NCI-H2171 treated with DMSO at 0.1 percent for 48 hours (cell line): ENCODE measurements at places on chromosomes 1 and 21.

DNA sequence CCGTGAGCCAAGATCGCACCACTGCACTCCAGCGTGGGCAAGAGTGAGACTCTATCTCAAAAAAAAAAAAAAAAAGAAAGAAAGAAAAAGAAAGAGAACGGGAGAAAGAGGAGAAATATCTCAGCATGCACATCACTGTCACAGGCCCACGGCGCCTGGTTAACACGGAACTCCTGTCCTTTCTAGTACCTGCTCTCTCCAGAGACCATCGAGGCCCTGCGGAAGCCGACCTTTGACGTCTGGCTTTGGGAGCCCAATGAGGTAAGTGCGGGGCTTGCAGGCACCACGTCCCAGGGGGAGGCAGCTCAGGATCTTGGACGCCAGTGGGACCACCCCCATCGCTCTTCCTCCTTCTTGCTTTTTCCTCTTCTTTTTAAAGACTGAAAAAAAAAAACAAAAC, 100.4 kb downstream of the PDE9A start:
- DNase-seq, result no peak

DNA sequence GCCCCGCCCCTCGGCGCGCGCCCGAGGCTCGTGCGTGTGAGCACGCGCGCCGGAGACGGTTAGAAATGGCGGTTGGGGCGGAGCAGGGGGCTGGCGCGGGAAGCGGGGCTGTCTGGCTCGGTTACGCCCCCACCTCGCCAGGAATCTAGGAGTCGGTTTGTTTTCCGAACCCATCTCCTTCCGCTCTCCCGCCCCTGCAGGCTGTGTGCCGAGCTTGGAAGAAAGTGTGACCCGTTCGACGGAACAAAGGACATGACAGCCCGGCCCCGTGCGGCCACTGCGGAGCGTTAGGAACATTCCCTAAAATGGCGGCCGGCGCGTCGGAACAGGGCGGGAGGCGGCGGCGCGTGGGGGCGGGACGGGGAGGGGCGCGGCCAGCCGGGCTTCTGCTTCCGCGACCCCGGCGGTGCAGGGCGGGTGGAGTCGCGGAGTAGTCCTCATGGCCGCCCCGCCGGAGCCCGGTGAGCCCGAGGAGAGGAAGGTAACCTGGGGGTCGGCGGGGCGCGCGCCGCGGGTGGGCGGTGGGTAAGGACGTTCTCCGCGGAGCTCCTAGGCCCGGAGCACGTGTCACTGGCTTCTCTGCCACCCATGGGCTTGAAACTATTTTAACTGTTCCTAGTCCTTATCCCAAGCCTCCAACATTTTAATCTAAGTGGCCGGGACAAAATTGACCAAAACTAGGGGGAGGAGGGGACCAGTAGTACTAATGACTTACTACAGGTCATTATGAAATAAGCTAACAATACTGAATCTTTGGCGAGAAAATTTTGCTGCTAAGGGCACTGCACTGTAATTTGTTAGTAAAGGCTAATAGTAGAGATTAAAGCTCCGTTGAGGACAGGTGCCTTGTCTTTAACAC, at the start of gene COX20:
Gene COX20, plus strand, starts transcription at position 383 of the 859 bp plus-strand sequence. Its CDS starts 57 bp downstream, at position 440.
- peak; percentile 94 for DNase-seq

GRCh38 chr1:76266762-76267161, 192.2 kb downstream of the ST6GALNAC3 start:
- no peak for DNase-seq

DNA sequence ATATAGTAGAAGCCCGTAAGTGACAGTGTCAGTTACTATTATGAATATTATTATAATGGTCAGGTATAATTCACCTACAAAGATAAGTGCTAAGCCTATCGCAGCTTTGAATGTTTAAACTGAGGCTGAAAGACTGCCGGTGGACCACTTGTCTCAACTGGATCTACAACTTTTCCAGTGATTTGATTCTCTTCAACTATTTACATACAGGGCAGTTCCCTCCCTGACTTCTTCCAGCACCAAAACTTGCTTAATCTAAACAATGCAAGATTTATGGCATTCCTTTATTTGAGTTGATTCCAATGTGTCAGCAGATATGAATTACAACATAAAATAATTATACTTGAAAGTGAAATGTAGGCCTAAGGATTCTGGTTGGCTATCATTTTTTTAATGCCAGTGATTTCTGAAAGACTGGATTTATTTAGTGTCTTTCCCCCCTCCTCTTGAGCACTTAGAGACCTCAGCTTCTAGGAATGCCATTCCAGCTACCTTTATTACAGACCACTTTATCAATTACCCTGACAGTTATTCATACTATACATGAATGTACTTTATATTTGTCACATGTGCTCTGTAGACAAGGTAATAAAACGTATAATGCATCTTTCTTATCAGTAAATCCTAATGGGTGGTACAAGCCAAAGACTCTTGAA, 153.3 kb upstream of the C8B start:
- DNase-seq, result no peak

- no peak for DNase-seq
Observed at GRCh38 chr1:76121850-76122249, 47.3 kb downstream of the ST6GALNAC3 start.

- DNase-seq, result no peak
Observed at GRCh38 chr1:7565099-7565750, 205.9 kb upstream of the VAMP3 start.

GRCh38 chr1:85463731-85464496, 1.0 kb downstream of the DDAH1 start:
- DNase-seq, result peak; percentile 64

DNA sequence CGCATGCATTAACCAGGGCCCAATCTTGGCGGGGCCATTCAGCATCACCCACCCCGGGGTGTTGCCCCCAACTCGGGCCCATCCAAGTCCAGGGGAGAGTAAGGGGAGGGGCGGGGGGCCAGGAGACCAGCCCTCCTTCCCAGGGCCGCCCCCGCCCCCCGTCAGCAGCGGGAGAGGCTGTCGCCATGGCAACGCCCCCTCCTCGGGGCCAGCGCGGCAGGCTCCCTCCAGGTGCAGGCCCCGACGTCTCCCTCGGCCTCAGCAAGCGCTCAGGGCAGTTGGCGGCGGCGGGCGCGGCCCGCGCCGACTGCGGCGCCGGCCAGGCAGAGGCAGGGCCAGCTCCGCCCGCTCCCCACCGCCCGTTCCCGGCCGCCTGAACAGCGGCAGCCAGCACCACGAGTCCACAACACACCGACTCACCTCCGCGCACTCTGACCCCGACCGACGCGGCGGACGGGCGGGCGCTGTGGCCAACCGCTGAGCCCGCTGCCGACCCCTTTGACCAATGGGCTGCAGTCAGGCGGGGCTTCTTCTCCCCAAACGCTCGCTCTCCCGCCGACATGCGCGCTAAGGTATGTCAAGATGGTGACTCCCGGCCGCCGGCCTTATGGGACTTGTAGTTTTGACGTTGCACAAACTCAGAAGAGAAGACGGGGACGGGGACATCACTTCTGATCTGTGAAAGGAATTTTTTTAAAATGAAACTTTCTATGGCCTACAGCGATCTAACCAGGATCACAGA, at the start of gene ERI3:
Gene ERI3, minus strand, starts transcription at position 418 of the 742 bp plus-strand sequence. Its CDS starts 231 bp downstream, at position 187.
- DNase-seq, result peak; percentile 98

DNA sequence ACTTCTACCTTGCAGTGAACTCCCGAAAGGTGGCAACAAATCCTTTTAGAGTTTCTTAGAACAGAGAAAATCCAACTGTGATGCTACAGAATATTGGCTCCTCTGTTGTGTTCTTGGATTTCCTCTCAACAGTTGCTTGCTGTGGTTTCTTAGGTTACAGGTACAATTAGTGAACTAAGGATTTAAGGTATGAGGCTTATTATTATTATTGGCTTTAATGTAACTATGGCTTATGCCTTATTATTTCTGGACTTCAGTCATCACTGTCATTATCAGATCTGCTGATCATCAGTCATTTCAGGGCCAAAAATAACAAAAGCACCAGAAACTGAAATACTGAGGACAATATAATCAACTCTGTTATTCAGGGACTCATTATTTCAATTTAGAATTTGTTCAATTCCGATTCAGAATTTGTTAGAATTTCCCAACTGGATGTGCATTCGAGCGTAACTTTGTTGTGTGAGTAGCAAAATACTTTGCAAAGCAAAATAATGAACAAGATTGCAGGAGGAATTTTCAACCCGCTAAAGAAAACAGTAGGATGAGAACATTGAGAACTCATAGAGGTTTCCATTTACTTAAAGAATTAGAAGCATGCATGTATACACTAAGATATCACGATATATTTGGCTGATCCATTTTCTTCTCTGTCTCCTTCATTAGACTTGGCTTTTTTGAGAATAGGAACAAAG, 65.5 kb upstream of the AK4 start:
- no peak for DNase-seq

- no peak for DNase-seq
Observed at GRCh38 chr1:12692967-12693782, 22.7 kb upstream of the AADACL3 start.
